ENCODE measurements at places on chromosomes 6 and 20.

DNA sequence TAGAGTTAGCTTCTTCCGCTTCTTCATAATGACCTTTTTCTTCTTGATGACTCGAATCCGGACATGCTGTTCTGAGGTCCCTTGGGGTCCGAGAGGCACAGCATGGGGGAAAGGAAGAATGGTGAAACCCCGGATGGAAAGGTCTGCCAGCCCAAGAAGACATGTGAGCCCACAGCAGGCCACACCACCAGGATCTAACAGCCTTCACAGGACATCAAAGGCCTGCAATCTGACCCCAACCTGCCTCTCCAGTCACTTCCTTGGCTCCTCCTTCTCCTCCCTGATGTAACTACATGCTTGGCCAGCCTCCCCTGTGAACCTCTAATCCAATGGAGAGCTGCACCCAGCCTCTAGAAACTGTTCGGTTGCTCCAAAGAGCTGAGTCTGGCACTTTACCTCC, 1.6 kb downstream of the CPXM1 start:
- DNase-seq = no peak

DNA sequence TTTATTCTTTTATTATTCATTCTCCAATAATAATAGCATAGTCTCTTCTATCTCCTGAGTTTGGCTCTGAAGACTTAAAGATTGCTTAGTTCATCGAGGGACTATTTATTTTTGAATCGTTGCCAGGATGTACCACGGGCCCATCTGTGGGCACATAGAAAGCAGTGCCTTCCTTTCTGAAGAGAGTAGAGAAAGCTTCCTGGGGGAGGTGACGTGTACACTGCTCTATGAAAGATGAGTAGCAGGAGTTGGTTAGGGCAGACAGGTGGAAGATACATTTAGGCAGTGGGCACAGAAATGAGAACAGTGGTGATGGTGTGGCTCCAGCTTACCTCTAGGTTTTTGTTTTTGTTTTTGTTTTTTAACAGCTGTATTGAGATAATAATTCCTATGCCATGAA, 98.4 kb downstream of the CDKAL1 start:
- no peak for DNase-seq

DNA sequence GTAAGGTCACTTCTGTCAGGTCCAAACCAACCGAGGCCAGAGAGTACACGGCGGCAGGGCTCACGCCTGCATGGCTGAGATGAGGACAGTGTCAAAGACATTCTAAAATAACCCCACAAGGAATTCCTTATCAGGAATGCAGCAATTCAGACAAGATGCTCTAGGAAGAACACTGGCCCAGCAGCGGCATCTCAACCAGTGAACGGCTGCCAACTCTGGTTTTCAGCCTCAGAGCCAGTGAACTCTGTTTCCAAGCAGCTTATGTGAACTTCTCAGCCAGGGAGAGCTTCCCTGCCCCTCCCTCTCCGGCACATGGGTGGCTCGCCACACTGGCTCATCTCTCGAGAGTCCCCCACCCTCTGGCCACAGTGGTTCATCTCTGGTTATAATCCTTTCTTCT, 36.9 kb downstream of the KCNQ2 start:
- no peak for DNase-seq

- DNase-seq = no peak
Observed at GRCh38 chr6:142697001-142697335, 248.0 kb downstream of the HIVEP2 start.

GRCh38 chr20:1979106-1979778, 14.6 kb downstream of the PDYN start:
- DNase-seq = no peak

DNA sequence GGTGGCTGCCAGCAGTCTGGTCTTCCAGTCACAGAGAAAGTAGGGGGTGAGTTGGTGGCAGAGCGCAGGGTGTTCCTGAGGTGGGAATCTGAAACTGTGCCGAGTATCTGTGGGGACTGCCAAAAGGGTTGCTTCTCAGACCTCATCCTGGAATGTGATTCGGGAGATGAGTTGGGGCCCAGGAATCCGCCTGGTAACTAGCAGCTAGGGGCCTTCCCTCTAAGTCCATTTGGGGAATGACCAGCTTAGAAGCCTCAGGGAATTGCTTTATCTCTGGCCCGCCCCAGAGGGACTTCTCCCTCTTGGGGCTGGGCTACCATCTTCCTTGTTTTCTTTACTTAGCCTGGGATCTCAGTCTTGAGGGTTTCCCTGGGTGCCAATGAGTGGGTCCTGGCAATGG, 49.6 kb downstream of the MOCS1 start:
- no peak for DNase-seq

DNA sequence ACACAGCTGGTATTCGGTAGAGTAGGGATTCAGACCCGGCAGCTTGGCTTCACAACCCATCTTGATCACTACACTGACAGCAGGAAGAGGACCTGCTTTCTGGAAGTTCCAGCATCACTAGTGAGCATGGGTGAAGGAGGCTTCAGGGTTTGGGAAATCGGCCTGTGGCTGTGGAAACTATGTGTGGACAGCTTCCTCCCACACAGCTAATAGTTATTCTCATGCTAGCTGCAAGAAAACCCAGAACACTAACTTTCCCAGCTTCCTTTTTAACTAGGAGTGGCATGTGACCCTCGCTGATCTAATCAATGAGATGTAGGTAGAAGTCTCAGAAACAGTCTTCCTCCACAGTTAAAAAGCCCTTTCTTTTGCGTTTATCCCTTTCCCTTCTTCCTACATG, 36.3 kb upstream of the SIRPA start:
- DNase-seq = no peak

GRCh38 chr6:20205722-20206161, 6.5 kb downstream of the MBOAT1 start:
- DNase-seq = no peak

DNA sequence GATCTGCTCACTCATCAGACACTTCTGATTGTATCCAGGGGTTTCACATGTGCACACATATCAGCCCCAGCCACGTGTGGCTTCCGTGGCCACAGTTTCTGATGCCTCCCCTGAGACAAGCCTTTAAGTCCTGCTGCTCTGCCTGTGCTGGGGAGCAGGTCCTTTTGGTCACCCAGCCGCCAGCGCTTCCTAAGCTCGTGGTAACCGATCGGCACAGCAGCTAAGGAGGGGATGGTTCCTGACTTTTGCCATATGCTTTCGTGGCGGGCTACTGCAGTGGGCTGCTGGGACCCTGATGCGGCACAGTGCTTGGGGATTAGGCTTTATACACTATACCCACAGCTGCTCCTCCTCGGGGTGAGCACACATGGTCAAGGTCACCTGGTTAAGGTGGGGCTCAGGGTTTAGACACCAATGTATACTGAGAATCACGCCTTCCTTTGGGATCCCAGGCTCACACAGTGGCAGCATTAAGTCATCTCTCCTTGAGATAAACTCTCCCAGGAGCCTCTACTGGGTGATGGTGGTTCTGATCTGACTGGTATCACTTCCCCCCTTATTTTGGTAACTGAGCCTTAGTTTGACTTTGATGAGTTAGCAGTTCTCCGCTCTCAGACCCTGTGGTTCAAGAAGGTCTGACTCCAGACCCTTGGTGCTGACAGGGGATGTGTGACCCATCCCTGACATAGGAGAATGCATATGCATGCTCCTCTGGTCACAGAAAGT, 85.9 kb upstream of the KCNG1 start:
- no peak for DNase-seq

- no peak for DNase-seq
Observed at GRCh38 chr20:38252292-38253288, 7.9 kb downstream of the KIAA1755 start.

GRCh38 chr20:60064554-60065196, 106.5 kb downstream of the CDH26 start:
- DNase-seq = no peak

- no peak for DNase-seq
Observed at GRCh38 chr6:42225029-42225339, 7.3 kb upstream of the MRPS10 start.

DNA sequence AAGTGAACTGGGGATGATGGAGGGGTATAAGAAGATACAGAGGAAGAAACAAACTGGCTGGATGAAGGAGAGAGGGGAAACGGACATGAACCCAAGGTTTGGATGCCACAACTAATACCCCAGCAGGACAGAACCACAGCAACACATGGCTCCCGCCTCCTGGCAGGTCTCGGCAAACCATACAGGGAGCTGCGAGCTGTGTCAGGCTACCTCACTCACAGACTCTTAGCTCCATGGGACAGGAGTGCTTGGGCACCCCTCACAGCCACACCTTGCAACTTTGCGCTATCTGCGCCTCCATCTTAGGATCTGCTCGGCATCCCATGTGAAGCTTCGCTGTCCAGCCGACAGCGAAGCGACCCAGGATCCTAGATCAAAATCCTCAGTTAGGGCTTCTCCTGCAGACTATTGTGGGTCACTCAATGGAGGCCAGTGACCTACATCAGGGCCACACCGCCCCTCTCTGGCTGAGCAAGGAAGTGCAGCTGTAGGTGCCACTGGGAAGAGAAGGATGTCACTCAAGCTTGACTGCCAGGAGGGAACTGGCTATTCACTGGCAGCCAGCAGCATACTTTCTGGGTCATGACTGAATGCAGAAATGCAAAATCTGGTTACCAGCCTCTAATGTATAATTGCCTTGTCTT, 174.4 kb upstream of the RIN2 start:
- peak; percentile 57 for DNase-seq

DNA sequence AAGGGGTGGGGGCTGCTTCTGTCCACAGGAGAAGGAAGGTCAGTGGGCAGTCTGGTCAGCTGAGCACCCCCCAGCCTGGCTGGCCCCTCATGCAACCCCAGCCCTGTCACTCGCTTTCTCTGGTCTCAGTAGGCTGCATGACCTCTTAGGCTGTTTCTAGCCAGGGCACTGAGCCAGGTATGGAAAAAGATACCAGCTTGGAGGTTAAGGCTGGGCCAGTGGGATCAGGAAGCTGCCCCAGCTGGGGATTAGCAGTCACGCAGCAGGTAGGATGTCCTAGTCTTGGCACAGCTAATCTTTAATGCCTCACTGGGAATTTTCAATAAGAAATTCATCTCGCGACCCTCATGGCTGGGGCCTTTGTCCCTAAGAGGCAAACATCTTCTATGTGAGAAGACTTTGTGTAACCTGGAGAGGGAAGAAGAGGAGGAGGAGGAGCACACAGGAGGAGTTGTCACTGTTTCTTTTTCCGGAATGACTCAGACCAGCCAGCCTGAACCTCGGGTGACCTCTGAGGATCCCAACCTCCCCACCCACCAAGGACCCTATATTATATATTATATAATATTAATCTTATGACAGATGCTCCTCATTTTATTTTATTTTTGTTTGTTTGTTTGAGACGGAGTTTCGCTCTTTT, 2.4 kb upstream of the BPIFA2 start:
- no peak for DNase-seq

DNA sequence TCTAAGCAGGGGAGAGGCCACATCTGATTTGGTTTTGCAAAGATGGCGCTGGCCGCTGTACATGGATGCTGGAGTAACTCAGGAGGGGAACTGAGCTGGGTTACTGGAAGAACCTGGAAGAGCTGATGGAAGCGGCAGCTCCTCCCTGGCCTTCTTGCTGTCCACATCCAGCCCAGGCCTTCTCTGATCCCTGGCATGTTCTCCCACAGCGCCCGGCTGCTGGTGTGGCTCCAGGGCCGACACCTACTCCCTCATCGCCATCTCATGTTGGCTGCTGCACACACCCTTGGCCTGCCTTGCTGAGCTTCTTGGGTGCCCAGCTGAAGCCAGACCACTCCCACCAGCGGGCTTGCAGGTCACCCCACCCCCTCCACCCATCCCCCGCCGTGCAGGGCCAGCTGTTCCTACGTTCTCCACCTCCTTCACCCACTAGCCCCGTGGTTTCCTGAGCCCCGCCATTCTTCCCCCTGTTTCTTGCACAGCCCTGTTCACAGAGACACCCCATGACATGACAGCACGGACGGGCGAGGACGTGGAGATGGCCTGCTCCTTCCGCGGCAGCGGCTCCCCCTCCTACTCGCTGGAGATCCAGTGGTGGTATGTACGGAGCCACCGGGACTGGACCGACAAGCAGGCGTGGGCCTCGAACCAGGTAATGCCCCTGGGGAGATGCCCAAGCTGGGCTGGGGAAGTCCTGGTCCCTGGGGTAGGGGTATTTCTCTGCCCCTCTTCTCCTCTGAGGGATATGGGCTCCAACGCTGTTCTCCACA, 28.4 kb downstream of the VSTM2L start:
- DNase-seq = no peak

DNA sequence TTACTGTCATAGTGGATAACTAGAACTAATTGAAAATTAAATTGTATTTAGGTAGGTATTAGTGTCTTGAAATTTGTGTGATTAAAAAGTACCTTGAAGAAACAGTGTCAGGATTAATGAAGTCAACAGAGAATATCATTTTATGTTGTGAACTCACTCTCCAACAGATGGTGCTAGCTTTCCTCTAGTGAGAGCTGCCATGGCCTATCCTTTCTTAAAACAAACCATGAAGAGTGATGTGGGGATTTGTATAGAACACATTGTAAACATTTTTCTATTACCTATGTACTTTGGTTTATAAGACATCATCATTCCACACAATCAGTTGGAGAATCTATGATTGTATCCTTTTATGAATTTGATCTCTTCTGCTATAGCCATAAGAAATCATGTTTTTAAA, 4.8 kb upstream of the SRSF12 start:
- peak; percentile 54 for DNase-seq

GRCh38 chr6:36964349-36964748, 9.8 kb downstream of the PI16 start:
- no peak for DNase-seq

GRCh38 chr6:157328108-157328692, 4.9 kb upstream of the TMEM242 start:
- no peak for DNase-seq

GRCh38 chr20:50645253-50646068, 45.9 kb downstream of the RIPOR3 start:
- DNase-seq = no peak

DNA sequence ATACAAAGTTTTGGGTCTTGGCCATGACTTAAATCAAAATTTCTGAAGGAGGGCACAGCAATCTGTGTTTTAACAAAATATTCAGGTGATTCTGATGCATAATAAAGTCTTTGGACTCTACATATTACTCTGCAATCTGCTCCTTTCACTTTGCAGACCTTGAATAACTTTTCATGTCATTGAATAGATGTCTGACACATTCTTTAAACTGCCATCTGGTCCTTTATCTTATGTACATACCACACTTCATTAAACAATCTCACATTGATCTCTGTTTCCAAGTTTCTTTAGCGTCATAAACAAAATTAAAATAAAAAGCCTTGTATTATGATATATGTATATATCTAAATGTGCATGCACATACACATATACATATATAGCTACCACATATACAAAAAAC, 831.2 kb downstream of the MAFB start:
- no peak for DNase-seq

GRCh38 chr6:121354764-121355163, 20.5 kb upstream of the TBC1D32 start:
- no peak for DNase-seq

DNA sequence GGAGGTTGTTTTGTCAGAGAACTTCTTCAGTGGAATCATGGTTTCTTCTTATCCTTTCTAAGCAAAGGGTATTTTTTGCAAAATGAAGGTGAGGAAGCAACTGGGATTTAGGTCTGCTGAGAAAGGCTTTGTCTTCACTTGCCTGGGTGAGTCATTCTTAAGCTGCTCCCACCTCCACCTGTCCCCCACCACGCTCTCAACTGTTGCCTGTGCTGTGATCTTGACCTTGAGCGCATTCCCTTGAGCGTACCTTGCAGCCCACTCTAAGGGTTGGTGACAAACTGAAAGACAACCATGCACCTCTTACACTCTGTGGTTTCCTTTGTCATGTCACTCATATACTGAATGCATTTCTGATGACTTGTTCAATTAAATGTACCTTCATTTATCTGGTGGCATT, 641.1 kb downstream of the RNF144B start:
- DNase-seq = no peak
